Thyroid gland (tissue), 4 donors: ENCODE measurements at places on chromosomes 3 and 15. TPM values are rescaled to one million over a fixed set of nuclear protein-coding genes. Genes with fewer than 3 reads are reported as not detected.

ATG3 gene
- 117 TPM for total RNA-seq

GABRR3 gene
- not detected for total RNA-seq

AGBL1 gene
- not detected for total RNA-seq

ST8SIA2 gene
- total RNA-seq, result under 0.01 TPM

SMCO1 gene
- not detected for total RNA-seq

ALDH1A2 gene
- 5.4 TPM for total RNA-seq

ZWILCH gene
- total RNA-seq, result 6.2 TPM

ADIPOQ gene
- total RNA-seq, result 6.8 TPM

DNA sequence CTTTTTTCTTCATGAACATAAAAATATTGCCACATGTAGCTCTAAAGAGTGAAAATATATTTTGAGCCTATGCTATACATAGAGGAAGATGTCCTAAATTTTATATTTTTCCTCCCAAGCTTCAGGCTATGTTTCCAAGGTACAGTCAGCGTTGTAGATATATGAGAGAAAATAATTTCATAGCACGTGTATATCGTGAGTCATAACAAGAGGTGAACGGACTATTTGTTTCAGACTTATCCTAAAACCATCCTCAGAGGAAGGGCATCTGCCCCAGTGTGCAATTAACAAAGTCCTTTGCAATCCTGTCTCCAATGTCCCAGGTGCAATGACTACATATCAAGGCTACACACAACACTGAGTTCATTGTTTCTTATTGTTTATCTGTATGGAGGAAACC lies 177.3 kb upstream of the ARRDC4 start:
- no peak for DNase-seq
- no peak overlapping the region for H3K27ac ChIP-seq
- H3K4me3 ChIP-seq, result no peak overlapping the region
- H3K4me1 ChIP-seq, result no peaks in the 10 kb centered on the region
- no peaks in the 10 kb centered on the region for H3K36me3 ChIP-seq

DNA sequence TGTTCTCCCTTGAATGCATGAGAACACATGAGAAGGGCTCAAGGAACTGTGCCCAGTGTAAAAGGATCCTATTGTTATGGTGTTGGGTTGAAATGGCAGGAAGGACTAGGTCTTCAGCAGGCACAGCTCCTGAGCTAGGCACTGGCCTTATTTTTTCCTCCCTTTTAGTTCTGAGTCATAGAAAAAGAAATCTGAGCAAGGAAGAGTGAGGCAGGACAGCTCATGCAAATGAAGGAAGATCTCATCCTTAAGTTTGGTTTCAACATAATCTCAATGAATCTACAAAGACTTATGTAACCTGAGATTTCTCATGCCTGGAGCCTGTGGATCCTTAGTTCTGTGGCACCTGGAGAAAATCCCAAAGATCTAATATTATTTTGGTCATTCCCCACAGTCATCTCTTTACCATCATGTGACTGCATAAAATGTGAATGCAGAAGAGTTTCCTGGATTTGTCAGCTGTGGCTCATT lies 188.6 kb upstream of the TBL1XR1 start:
- no peaks in the 10 kb centered on the region for H3K36me3 ChIP-seq
- no peak overlapping the region for H3K4me3 ChIP-seq
- H3K27ac ChIP-seq, result no peak overlapping the region

GRCh38 chr3:32502946-32503286 lies 264 bp upstream of the CMTM6 start:
- H3K4me3 ChIP-seq, result peak overlapping the region; percentile 62
- no peak for DNase-seq
- H3K4me1 ChIP-seq, result peaks cover 7% of the 10 kb centered on the region
- H3K27me3 ChIP-seq, result no peaks in the 10 kb centered on the region
- no peaks in the 10 kb centered on the region for H3K36me3 ChIP-seq

- no peaks in the 10 kb centered on the region for H3K4me1 ChIP-seq
- no peak overlapping the region for H3K4me3 ChIP-seq
- DNase-seq, result no peak
- no peak overlapping the region for H3K27ac ChIP-seq
Measured at GRCh38 chr3:43608751-43609150, 13.1 kb downstream of the ANO10 start.

- H3K4me3 ChIP-seq, result no peak overlapping the region
- no peaks in the 10 kb centered on the region for H3K27me3 ChIP-seq
- no peaks in the 10 kb centered on the region for H3K36me3 ChIP-seq
Measured at GRCh38 chr3:142154186-142154585, 4.8 kb upstream of the TFDP2 start.

DNA sequence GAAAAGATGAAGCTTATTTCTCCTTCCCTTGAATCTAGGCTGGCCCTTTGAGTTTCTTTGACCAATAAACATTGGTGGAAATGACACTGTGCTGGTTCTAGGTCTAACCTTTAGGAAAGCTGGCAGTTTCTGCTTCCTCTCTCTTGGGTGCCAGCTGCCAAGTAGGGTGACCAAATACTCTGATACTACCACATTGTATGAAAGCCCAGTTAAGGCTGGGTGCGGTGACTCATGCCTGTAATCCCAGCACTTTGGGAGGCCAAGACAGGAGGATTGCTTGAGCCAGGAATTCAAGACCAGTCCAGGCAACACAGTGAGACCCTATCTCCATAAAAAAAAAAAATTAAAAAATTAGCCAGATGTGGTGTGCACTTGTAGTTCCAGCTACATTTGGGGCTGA lies 320.7 kb downstream of the ZNF621 start:
- H3K4me3 ChIP-seq, result no peak overlapping the region
- no peak overlapping the region for H3K27ac ChIP-seq
- no peaks in the 10 kb centered on the region for H3K36me3 ChIP-seq
- DNase-seq, result no peak

DNA sequence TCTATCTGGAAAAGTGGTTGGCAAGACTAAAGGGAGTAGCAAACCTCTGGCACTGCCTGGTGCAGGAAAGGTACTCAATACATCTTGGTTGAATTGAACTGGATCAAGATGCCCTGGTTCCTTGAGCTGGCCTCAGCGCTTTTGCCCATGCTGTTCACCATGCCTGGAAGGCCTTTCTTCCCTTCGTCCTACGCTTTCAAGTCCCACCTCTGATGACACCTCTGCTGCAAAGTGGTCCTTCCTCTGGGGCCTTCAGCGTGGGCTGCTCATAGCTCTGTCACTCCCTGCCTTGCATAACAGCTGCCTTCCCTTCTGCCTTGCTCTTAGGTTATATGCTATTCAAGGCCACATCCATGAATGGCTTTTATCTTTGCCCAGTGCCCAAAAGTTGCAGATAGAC lies 23.0 kb downstream of the ITGA11 start:
- no peaks in the 10 kb centered on the region for H3K4me1 ChIP-seq
- no peak overlapping the region for H3K27ac ChIP-seq
- DNase-seq, result no peak
- H3K36me3 ChIP-seq, result no peaks in the 10 kb centered on the region
- H3K4me3 ChIP-seq, result no peak overlapping the region
- no peaks in the 10 kb centered on the region for H3K27me3 ChIP-seq

GRCh38 chr3:62529230-62529629 lies 155.9 kb upstream of the FEZF2 start:
- no peaks in the 10 kb centered on the region for H3K27me3 ChIP-seq
- no peak overlapping the region for H3K27ac ChIP-seq
- no peaks in the 10 kb centered on the region for H3K4me1 ChIP-seq
- H3K36me3 ChIP-seq, result no peaks in the 10 kb centered on the region

DNA sequence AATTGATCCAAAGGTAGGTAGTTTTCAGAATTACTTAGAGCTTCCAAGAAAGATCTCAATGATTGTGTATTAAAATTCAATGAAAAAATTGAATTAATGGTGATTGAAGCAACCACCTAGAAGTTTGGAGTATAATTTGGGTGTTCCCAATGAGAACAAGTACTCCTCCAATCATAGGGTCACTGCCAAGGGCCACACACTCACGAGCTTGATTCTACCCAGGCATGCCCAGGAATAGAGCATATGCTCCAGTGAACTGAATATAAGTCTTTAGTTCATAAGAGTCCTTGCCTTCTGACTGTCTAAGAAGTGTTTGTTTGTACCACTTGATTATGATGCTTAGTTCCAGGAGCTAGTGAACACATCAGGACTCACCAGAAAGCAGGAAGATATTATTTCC lies 133.9 kb downstream of the CPNE4 start:
- no peak overlapping the region for H3K27ac ChIP-seq
- H3K36me3 ChIP-seq, result no peaks in the 10 kb centered on the region
- H3K4me1 ChIP-seq, result peaks cover 15% of the 10 kb centered on the region
- H3K27me3 ChIP-seq, result no peaks in the 10 kb centered on the region

DNA sequence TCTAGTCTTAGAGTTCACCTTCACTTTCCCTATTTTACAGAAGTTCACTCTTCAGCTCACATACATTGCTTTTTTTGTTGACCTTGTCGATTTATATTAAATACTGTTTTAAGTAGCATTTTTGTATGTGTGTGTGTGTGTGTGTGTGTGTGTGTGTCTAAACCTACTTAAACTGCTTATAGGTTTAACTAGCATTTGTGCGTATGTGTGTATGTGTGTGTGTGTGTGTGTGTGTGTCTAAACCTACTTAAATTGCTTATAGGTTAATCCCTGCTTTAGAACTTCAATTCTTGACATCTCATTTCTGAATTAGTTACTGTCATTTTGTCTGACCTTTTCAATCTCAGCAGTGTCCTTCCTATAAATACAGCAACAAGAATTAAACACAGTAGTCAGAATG lies 254.8 kb upstream of the EPHA3 start:
- no peaks in the 10 kb centered on the region for H3K27me3 ChIP-seq
- no peak overlapping the region for H3K27ac ChIP-seq

- no peak overlapping the region for H3K4me3 ChIP-seq
- H3K27ac ChIP-seq, result no peak overlapping the region
- H3K27me3 ChIP-seq, result no peaks in the 10 kb centered on the region
- DNase-seq, result no peak
- H3K4me1 ChIP-seq, result no peaks in the 10 kb centered on the region
- no peaks in the 10 kb centered on the region for H3K36me3 ChIP-seq
Measured at GRCh38 chr3:13062647-13063046, 10.6 kb downstream of the IQSEC1 start.

GRCh38 chr3:174340624-174341587 lies 518.2 kb upstream of the NAALADL2 start:
- H3K27ac ChIP-seq, result no peak overlapping the region
- no peaks in the 10 kb centered on the region for H3K4me1 ChIP-seq
- H3K36me3 ChIP-seq, result no peaks in the 10 kb centered on the region
- DNase-seq, result no peak
- H3K27me3 ChIP-seq, result no peaks in the 10 kb centered on the region
- no peak overlapping the region for H3K4me3 ChIP-seq

DNA sequence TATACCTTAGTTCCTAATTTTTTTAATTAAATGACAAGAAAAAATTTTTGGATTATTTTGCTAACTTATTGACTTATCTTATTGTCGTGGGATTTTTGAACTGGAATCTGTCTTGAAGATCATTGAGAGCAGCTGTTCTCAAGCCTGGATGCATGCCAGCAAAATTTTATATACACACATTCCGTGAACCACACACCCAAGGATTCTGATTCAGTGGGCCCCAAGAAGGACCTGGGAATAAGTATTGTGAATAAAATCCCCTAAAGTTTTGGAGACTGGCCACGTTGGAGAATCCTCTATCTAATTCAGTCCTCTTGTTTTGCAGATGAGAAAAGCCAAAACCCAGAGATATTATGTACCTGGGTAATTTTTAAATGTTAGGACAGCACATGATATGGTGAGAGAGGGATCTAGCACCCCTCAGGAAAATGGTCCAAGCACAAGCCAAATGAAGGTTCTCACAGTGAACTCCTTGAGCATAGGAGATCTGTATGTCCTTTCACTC lies 55.2 kb downstream of the UNC13C start:
- no peak overlapping the region for H3K4me3 ChIP-seq
- H3K4me1 ChIP-seq, result no peaks in the 10 kb centered on the region
- no peaks in the 10 kb centered on the region for H3K36me3 ChIP-seq
- H3K27ac ChIP-seq, result no peak overlapping the region

GRCh38 chr3:16460886-16461285 lies 52.6 kb downstream of the RFTN1 start:
- no peak for DNase-seq
- no peaks in the 10 kb centered on the region for H3K27me3 ChIP-seq
- no peaks in the 10 kb centered on the region for H3K36me3 ChIP-seq
- peaks cover 43% of the 10 kb centered on the region for H3K4me1 ChIP-seq
- H3K27ac ChIP-seq, result peak overlapping the region; percentile 71

GRCh38 chr15:93382200-93382820 lies 293.3 kb upstream of the RGMA start:
- H3K36me3 ChIP-seq, result no peaks in the 10 kb centered on the region
- no peaks in the 10 kb centered on the region for H3K4me1 ChIP-seq
- H3K27ac ChIP-seq, result no peak overlapping the region
- H3K4me3 ChIP-seq, result no peak overlapping the region
- no peak for DNase-seq
